ENCODE measurements at places on chromosomes 7 and 10.

DNA sequence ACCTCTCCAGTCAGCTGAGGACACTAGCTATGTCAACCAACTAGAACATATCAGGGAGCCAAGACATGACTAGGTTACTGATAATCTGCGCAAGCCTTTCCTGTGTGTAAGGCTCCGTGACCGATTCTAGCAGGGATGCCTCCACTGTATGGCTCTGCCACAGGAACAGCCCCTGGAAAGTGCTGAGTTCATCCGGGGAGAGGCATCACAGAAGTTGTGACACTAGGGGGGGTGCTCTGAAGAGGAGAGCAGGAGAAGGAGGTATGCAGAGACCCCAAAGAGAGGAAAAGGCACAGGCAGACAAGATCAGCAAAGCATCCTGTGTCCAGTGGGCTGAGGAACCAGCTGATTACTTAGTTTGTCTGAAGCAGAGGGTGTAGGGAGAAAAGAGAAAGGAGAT lies 13.5 kb downstream of the UPP1 start:
- DNase-seq, result no peak

- no peak for DNase-seq
These were observed 63.3 kb downstream of the CTTNBP2 start for GRCh38 chr7:117809958-117810357.

GRCh38 chr10:122646511-122647382 lies 52.9 kb downstream of the C10orf120 start:
- no peak for DNase-seq

GRCh38 chr10:6892864-6893263 lies 312.8 kb upstream of the PRKCQ start:
- no peak for DNase-seq

DNA sequence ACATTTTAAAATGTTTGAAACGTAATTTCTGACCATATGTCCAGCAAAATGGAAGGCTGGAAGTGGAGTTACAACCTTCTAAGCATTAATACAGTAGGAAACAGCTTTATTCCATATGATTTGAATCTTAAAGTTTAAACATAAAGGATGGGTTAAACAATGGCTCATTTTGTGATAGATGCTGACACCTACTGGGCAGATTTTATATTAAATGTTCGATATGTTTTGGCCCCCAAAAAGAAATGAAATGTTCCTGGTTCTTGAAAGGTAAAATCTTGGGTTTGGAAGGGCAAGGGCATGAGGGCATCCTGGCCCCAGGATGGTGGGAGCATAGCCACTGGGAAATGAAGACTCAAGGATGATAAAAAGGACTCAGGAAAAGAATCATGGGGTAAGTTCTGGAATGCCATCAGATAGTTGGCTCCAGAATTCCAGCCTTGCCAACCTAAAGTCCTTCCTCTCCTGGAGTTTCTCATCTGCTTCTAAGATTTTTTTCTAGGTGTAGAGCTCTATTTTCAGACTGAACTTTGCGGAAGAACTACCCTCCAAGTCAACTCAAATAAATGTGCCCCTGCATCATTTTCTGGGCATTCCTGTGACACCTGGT lies 34.6 kb upstream of the SLC35G1 start:
- no peak for DNase-seq

GRCh38 chr10:63707254-63707910 lies 186.2 kb downstream of the REEP3 start:
- no peak for DNase-seq

GRCh38 chr7:44393238-44394111 lies 68.1 kb upstream of the CAMK2B start:
- no peak for DNase-seq

DNA sequence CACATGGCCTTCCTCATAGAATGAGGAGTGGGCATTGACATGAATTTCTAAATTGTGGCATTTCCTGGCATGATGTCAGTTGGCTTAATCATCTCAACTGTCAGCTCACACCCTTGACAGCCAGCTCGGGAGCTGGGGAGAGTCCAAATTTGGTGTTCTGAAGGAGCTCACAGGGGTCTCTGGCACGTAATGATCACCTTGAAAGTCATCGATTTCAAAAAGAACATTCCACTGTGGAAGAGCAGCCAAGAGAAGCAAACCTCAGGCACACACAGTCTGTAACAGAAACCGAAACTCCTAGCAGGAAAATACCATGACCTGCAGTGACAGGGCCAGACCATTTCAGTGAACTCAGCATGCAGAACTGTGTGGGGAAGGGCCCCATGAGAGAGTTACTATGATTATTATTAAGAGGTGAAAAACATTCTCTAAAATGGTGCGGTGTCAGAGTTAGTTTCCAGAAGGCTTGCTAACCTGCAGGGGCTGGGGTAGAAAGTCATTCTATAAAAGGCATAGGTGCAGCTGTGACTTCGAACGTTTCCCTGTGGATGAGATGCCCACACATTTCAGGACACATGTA lies 26.4 kb upstream of the KLF6 start:
- DNase-seq, result no peak

GRCh38 chr7:146826329-146826728 lies 709.7 kb downstream of the CNTNAP2 start:
- no peak for DNase-seq

Measured in NCI-H146 (cell line).